ENCODE measurements at places on chromosomes 11 and 22. TPM values are rescaled to one million over a fixed set of nuclear protein-coding genes. Genes with fewer than 3 reads are reported as not detected.

DNA sequence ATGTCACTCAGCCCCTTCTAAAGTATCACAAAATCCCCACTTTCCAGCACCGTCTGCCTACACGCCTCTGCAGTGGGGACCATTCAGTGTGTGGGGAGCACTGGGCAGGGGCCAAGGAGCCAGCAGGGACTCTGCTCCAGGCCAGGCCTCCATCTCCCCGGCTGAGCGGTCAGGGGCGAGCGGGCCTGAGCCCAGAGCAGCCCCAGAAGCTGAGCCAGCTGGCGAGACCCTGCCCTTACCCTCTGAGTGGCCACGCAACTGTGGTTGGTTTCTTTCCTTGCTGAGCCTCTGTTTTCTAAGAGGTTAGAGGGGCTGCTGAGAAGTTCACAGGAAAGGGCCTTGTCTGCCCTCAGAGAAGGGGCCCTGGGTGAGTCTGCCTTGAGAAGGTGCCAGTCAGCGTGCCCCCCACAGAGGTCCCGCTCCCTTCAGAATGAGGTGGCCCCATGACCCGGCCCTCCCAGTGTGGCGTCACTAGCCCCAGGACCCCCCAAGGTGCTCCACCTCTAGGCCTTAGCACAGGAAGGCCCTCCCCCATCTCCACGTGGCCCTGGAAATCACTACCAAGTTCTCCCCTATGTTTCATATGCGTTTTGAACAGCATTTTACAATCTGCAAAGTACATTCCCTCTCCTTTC is 46.9 kb downstream of the WNT11 start:
- no peak overlapping the region for H3K4me3 ChIP-seq
- DNase-seq = no peak
- H3K4me1 ChIP-seq = no peaks in the 10 kb centered on the region
- no peak overlapping the region for H3K27ac ChIP-seq
- no peaks in the 10 kb centered on the region for H3K27me3 ChIP-seq

- no peak for DNase-seq
- H3K36me3 ChIP-seq = no peaks in the 10 kb centered on the region
- H3K4me3 ChIP-seq = no peak overlapping the region
- peak overlapping the region; percentile 27 for H3K27ac ChIP-seq
- no peaks in the 10 kb centered on the region for H3K4me1 ChIP-seq
Measured at GRCh38 chr22:43852573-43853327, 9.6 kb downstream of the SULT4A1 start.

GRCh38 chr11:123707606-123708205 is 33.8 kb downstream of the ZNF202 start:
- no peaks in the 10 kb centered on the region for H3K27me3 ChIP-seq
- no peaks in the 10 kb centered on the region for H3K4me1 ChIP-seq
- DNase-seq = no peak

GRCh38 chr22:44143105-44143474 is 37.6 kb upstream of the PARVG start:
- H3K36me3 ChIP-seq = peaks cover 48% of the 10 kb centered on the region
- no peak overlapping the region for H3K4me3 ChIP-seq
- DNase-seq = no peak
- H3K27ac ChIP-seq = no peak overlapping the region
- no peaks in the 10 kb centered on the region for H3K4me1 ChIP-seq
- no peaks in the 10 kb centered on the region for H3K27me3 ChIP-seq

- no peak overlapping the region for H3K27ac ChIP-seq
- H3K36me3 ChIP-seq = peaks cover 88% of the 10 kb centered on the region
- no peaks in the 10 kb centered on the region for H3K4me1 ChIP-seq
Measured at GRCh38 chr11:118488480-118489109, 38.7 kb upstream of the TTC36 start.

GRCh38 chr11:121310908-121311307 is 18.3 kb downstream of the SC5D start:
- peaks cover 27% of the 10 kb centered on the region for H3K36me3 ChIP-seq
- DNase-seq = no peak
- H3K4me3 ChIP-seq = no peak overlapping the region
- H3K4me1 ChIP-seq = no peaks in the 10 kb centered on the region
- no peaks in the 10 kb centered on the region for H3K27me3 ChIP-seq

The UPK3A gene
- 14.0 TPM for polyA plus RNA-seq

The CD81 gene
- polyA plus RNA-seq = 95.8 TPM

The HDAC10 gene
- 13.7 TPM for polyA plus RNA-seq
